ENCODE measurements at places on chromosomes 4 and X.

DNA sequence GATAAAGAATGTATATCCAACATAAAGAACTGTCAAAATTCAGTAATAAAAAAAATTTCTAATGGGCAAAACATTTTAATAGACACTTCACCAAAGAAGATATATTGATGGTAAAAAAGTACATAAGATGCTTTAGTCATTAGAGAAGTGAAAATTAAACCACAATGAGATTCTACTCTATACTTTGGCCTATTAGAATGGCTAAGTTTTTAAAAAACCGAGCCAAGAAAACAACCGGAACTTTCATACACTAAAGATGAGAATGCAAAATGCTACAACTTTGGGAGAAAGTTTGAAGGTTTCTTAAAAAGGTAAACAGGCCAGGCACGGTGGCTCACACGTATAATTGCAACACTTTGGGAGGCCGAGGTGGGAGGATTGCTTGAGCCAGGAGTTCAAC lies 20.8 kb downstream of the CNOT6L start:
- no peak for DNase-seq

GRCh38 chr4:7668271-7668670 lies 233.5 kb upstream of the PSAPL1 start:
- DNase-seq: no peak

- no peak for DNase-seq
Measured at GRCh38 chr4:16764622-16765021, 133.8 kb downstream of the LDB2 start.

- DNase-seq: no peak
Measured at GRCh38 chr4:145899886-145900460, 38.6 kb downstream of the ZNF827 start.

GRCh38 chrX:121093011-121093410 lies 45.6 kb downstream of the GLUD2 start:
- peak; percentile 8 for DNase-seq

GRCh38 chr4:145934434-145935047 lies 4.1 kb downstream of the ZNF827 start:
- DNase-seq: no peak

- no peak for DNase-seq
Measured at GRCh38 chr4:123495530-123495929, 98.9 kb downstream of the SPRY1 start.

DNA sequence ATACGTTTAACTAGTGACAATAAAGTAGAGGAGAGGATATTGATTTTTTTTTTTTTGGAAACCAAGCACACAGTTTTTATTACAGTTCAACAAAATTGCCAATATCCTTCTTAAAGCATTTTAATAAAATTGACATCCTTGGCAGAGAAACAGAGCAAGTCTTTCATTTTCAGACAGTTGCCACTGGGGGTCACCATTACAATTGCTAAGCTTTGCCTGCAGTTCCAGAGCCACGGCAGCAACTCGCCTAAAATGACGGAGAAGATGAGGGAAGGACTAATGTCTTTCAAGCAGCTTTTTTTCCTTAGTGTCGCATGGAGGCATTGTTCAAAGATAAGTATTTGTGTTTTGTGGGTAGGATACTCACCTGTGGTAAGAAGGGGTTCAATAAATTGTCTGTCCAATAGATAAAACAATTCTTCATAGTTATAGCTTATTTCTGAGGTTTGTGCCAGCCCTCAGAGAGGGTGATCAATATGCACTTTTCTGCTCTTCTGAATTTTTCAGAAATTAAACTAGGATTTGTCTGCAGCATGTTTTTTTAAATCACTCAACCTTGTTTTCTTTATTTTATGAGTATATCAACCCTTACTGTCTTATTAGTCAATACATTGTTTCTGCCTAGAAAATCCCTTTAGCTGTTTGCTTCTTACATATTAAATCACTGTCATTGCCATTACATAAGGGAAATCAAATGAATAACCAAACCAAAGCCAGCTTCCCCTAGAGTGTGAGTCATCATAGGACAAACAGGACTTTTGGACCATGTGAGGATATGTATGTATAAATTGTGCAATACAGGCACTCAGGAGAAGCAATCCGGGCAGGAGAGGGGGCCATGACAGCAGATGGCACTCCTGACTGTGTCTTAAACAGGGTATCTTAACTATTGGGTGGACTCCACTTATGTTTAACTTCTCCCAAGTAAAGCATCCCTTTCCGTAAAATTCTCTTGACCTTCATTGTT lies 508.1 kb upstream of the ARX start:
- DNase-seq: peak; percentile 1

- DNase-seq: no peak
Measured at GRCh38 chrX:142250502-142250901, 45.4 kb upstream of the MAGEC2 start.

DNA sequence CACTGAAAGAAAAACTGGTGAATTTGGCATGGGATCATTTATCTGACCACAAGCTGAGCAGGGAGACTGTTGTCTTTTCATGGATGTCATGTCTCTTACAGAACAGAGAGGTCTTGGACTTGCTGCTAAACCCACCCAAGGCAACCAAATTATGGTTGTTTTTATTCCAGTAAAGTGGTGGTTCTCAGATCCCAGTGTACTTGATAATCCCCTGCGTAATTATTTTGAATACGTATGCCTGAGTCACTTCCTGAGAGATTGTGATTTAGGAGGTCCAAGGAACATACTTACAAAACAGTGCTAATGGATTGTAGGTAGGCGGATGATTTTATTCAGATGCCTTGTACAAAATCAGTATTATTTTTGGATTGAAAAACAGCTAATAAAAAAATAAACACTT lies 585.6 kb downstream of the IL1RAPL1 start:
- no peak for DNase-seq

DNA sequence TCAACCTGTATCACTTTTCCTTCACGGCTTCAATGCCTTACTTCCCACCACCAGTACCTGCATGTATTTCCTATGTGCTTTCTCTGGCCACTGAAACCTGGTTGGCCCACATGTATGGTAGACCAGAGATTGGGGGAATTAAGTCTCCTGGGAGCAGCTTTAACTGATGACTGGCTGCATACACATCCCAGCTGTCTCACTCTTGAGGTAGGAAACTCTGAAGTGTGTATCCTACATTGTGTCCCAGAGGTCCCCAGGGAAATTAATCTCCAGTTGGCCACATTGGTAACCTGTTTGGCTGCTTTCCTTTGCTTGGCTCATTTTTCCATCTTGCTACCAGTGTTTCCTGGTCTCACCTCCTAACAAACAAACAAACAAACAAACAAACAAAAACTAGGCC lies 124.4 kb downstream of the ZNF827 start:
- no peak for DNase-seq

GRCh38 chrX:69504626-69505612 lies 793 bp downstream of the NALF2 start:
- no peak for DNase-seq

- no peak for DNase-seq
Measured at GRCh38 chr4:83259586-83259985, 25.0 kb downstream of the COQ2 start.

GRCh38 chr4:31415629-31416028 lies 695.5 kb downstream of the PCDH7 start:
- no peak for DNase-seq

DNA sequence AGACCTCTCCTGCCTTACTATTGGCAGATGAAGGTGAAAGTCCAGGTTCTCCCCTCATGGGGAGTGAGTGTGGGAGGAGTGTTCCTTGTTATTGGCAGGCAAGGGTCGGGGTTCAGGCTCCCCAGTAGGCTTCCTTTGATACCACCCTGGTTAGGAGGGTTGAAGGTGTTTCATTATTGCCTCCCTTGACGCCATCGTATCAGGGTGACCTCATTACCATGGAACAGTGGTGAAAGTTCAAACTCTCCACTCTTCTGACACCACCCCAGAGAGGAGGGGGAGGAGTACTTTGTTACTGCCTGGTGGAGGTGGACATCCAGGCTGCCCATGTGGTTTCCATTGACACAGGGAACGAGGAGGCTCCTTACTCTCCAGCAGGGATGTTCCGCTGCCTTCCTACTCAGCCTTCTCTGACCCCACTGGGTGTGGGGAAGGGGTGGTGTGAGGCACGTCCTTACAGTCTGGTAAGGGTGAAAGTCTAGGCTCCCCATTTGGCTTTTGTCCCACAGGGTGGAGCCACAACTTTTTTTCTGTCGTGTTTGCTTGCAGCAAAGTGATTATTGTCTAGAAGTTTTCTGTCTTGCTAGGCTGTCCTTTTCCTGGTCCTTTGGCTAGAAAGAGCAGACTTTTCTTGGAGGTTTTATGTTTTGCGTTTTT lies 37.2 kb upstream of the USP9X start:
- no peak for DNase-seq

GRCh38 chrX:18998653-18999052 lies 14.7 kb upstream of the PHKA2 start:
- no peak for DNase-seq

DNA sequence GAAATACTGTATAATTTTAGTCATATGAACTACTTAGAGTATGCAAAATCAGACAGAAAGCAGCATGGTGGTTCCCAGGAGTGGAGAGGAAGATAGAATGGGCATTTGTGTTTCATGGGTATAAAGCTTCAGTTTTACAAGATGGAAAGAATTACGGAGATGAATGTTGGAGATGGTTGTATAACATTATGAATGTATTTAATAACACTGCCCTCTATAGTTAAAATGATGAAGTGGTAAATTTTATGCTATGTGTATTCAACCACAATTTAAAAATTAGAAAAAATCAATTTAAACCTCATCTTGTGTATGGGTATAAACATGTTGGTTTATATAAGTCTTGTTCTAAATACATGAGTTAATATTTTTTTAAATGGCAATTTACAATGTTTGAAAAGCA lies 521.1 kb downstream of the FSTL5 start:
- DNase-seq: peak; percentile 22

- no peak for DNase-seq
Measured at GRCh38 chr4:55819634-55820033, at the start of gene EXOC1L. Gene EXOC1L, plus strand, starts transcription at chr4:55819790. Its CDS starts 237 bp downstream, at chr4:55820027.

DNA sequence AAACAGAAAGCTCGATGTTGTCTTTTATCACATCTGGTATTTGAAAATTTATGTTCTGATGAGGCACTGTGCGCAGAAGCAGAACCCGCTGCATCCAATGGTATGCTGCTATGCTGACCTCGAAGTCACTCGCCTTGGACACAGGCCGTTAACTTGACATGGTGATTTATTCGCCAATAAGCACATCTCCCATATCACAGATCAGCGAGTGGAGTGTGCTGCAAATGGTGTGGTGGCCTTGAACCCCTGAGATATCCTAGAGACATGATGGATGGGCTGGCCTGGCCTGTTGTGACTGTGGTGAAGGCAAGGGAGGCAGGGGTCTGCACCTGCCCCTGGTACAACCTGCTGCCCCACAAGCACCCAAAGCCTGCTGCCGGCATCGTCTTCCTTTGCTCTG lies 175.4 kb upstream of the FRG1 start:
- no peak for DNase-seq

- DNase-seq: no peak
Measured at GRCh38 chrX:825991-826390, 195.4 kb downstream of the SHOX start.
